ENCODE measurements at places on chromosomes 5 and 9. TPM values are rescaled to one million over a fixed set of nuclear protein-coding genes. Genes with fewer than 3 reads are reported as not detected.
A peak's percentile ranks its signal among the peaks of the same experiment; 100 is the strongest.

DNA sequence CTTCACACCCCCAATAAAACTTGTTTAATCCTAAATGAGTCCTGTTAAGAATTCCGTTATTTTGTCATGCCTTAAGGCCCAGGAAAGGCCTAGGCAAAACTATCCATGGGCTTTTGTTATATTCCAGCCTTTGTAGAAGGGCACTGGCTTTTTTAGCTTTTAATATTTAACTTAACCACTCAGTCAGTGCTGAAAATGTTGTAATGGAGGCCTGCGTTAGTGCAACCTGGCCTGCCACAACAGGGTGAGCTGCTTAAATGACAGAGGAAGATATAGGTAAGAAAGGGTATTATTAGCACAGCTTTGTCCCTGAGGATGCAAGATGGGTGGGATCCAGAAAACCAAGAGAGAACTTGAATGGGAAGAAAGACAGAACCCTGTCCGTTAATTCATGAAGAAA lies 40.2 kb upstream of the PCAT7 start:
- H3K4me1 ChIP-seq: no peaks in the 10 kb centered on the region
- no peaks in the 10 kb centered on the region for H3K36me3 ChIP-seq
- no peak overlapping the region for H3K4me3 ChIP-seq
- peaks cover under 1% of the 10 kb centered on the region for H3K27me3 ChIP-seq
- no peak for DNase-seq
- no peak overlapping the region for H3K27ac ChIP-seq

DNA sequence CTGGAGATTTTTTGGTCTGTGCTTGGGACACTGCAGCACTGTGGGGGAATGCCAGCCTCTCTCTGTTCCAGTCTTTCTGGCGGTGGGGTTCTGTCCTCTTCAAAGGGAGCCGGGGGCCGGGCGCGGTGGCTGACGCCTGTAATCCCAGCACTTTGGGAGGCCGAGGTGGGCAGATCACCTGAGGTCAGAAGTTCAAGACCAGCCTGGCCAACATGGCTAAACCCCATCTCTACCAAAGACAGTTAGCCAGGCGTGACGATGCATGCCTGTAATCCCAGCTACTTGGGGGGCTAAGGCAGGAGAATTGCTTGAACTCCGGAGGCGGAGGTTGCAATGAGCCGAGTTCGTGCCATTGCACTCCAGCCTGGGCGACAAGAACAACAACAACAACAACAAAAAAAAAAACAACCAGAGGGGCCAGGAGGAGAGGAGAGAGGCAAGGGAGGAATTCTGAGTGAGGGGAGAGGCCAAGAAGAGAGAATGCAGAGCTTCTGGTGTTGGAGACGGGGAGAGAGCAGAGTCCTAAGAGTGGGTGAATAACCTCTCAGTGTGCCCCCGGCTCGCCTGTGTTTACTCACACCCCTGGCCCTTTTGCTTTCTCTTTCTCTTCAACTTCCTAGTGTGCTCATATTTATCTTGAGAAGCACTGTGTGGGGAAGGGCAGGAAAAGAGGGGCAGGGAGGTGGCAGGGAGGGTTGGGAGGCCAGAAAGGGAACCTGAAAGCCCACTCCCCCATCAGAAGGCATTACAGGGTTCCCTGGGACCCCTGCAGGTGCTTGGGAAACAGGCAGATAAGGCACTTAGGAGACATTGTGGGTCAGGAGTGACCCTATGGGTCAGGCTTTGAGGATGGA lies 3.2 kb upstream of the SET start:
- H3K4me3 ChIP-seq: peak overlapping the region; percentile 98
- H3K27me3 ChIP-seq: no peaks in the 10 kb centered on the region
- DNase-seq: peak; percentile 25
- peak overlapping the region; percentile 98 for H3K27ac ChIP-seq
- peaks cover 29% of the 10 kb centered on the region for H3K4me1 ChIP-seq
- H3K36me3 ChIP-seq: no peaks in the 10 kb centered on the region

DNA sequence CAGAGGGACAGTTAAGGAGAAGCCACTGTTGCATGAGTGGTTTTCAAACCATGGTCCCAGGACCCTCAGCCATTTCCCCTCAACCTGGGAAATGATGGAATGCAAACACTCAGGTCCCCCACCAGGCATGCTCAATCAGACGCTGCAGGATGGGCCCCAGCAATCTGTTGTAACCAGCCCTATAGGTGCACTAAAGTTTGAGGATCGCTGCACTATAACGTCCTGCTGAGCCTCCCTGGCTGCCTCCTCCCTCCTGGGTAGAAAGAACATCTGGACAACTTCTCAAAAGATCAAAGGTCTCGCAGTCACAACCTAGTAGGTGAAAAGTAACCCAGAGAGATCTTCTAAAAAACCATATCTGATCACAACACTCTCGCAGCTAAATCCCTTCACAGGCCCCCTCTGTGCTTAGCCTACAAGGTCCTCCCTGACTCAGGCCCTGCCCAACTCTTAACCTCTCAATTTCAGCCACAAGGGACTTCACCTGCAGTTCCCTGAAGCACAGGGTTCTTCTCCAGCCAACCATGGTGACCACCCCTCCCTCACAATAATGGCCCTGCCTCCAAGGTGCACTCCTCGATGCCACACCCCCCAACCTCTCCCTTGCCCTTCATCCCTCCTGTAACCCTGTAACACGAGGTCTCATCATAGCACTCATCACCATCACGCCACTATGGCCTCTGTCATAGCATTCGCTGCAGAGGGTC lies 3.5 kb downstream of the SHB start:
- no peak for DNase-seq
- H3K36me3 ChIP-seq: no peaks in the 10 kb centered on the region
- no peak overlapping the region for H3K27ac ChIP-seq
- no peak overlapping the region for H3K4me3 ChIP-seq
- H3K4me1 ChIP-seq: peaks cover 18% of the 10 kb centered on the region

DNA sequence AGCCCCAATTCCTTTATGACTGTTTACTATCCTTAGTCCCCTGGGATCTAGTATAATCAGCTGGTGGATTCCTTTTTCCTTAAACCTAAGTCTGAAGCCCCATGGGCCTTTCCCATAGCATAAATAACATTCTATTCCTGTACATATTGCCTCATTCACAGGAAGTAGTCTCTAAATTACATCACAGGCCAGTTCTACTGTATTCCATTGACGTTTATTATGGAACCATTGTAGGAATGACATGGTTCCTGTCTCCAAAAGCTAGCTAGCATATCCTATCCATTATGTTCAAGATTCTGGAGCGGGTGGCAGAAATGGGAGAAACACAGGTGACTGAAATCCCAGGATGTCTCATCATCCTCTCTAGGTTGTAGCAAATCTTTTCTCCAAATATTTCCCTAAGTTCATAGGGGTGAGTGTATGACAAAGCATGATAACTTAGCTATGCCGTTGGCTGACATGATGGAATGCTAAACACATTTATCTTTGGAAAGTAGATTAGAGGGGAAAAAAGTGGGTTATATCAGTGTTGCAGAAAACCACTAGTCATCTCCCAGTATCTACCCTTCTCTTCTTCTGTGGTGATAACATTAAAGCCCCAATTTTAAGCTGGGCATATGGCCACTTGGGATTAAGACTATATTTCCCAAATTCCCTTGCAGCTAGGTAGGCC lies 140.1 kb downstream of the FGF1 start:
- H3K4me3 ChIP-seq: no peak overlapping the region
- no peaks in the 10 kb centered on the region for H3K36me3 ChIP-seq
- H3K27me3 ChIP-seq: peaks cover 18% of the 10 kb centered on the region

- H3K27ac ChIP-seq: no peak overlapping the region
- no peaks in the 10 kb centered on the region for H3K4me1 ChIP-seq
- no peaks in the 10 kb centered on the region for H3K36me3 ChIP-seq
Measured at GRCh38 chr5:156812959-156813358, 37.1 kb upstream of the PPP1R2B start.

GRCh38 chr5:145752534-145752933 lies 82.6 kb downstream of the PRELID2 start:
- DNase-seq: no peak
- H3K27me3 ChIP-seq: no peaks in the 10 kb centered on the region
- H3K36me3 ChIP-seq: no peaks in the 10 kb centered on the region

GRCh38 chr9:27768781-27769180 lies 195.5 kb upstream of the C9orf72 start:
- no peaks in the 10 kb centered on the region for H3K27me3 ChIP-seq
- no peaks in the 10 kb centered on the region for H3K36me3 ChIP-seq
- H3K4me1 ChIP-seq: no peaks in the 10 kb centered on the region
- DNase-seq: no peak
- no peak overlapping the region for H3K27ac ChIP-seq

DNA sequence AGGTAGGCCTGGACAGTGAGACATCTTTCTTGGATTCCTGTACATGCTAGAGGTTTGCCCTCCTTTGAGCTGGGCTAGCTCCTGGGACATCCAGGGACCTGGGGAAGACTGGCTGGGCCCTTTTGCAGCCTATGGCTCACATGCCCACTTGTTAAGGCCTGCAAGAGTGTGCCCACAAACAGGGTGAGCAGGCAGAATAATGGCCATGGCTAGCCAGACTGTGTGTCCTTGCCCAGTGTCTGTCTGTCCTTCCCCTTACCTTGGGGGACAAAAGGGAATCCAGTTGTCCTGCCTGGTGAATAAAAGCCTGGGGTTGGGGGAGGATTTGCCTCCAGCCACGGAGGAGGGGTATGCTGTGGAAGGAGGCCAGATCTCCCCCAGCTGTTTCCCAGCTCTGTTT lies 13.0 kb upstream of the CXXC5 start:
- peaks cover 57% of the 10 kb centered on the region for H3K4me1 ChIP-seq
- DNase-seq: no peak
- no peaks in the 10 kb centered on the region for H3K36me3 ChIP-seq
- peak overlapping the region; percentile 62 for H3K27ac ChIP-seq

- no peaks in the 10 kb centered on the region for H3K27me3 ChIP-seq
- no peak for DNase-seq
- no peak overlapping the region for H3K4me3 ChIP-seq
- no peak overlapping the region for H3K27ac ChIP-seq
- H3K36me3 ChIP-seq: no peaks in the 10 kb centered on the region
Measured at GRCh38 chr5:41334221-41334620, 120.9 kb upstream of the C6 start.

DNA sequence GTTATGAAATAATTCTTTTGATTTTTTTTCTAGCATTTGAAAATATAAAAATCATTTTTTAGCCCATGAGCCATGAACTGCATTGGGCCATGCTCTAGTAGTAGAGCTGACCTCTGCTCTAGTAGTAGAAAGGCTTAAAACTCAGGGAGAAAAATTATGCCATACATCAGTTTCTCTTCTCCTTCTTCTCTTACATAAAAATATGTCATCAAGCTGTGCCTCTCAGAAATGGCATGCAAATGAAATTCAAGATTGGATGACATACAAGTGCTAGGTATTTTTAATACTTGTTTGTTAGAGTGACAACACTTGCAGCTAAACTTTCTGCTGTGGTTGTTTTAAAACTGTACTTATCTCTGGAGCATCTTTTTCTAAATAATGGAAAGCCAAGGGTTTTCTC lies 42.1 kb upstream of the TMOD1 start:
- H3K4me1 ChIP-seq: no peaks in the 10 kb centered on the region
- no peak overlapping the region for H3K27ac ChIP-seq
- peaks cover 24% of the 10 kb centered on the region for H3K36me3 ChIP-seq
- no peak for DNase-seq
- no peak overlapping the region for H3K4me3 ChIP-seq
- no peaks in the 10 kb centered on the region for H3K27me3 ChIP-seq

- H3K4me1 ChIP-seq: no peaks in the 10 kb centered on the region
- no peak overlapping the region for H3K4me3 ChIP-seq
- no peak overlapping the region for H3K27ac ChIP-seq
- no peaks in the 10 kb centered on the region for H3K27me3 ChIP-seq
Measured at GRCh38 chr5:9387879-9388278, 158.0 kb downstream of the SEMA5A start.

- DNase-seq: no peak
- H3K4me1 ChIP-seq: peaks cover 2% of the 10 kb centered on the region
- no peak overlapping the region for H3K27ac ChIP-seq
- no peaks in the 10 kb centered on the region for H3K27me3 ChIP-seq
Measured at GRCh38 chr5:93874080-93874479, 132.7 kb upstream of the POU5F2 start.

The SLC24A2 gene
- not detected for total RNA-seq

The STPG3 gene
- not detected for total RNA-seq

The CDH12 gene
- not detected for total RNA-seq

The DRD1 gene
- not detected for total RNA-seq

The MEGF10 gene
- total RNA-seq: not detected

Measured in naive thymus-derived CD8-positive, alpha-beta T cell (primary cell).